ENCODE measurements at places on chromosomes 2 and 18. TPM values are rescaled to one million over a fixed set of nuclear protein-coding genes. Genes with fewer than 3 reads are reported as not detected.

The TOGARAM2 gene
- total RNA-seq, result 1.5 TPM

DNA sequence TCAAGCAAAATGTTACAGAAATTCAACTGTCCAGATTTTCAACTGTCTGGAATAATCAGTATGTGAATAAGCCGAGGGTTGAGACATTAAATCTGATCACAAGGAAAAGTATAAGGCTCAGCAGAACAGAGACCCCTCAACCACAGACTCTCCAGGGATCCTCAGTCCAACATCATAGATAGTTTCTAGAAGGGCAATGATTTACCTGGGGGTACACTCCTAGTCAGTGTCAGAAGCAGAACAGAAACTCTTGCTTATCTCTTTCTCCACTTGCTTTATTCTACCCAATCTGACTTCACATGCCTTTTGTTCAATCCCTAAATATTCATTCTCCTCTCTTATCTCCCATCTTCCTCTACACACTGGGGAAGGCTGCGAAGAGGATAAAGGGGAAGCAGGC, 36.4 kb downstream of the ICOS start:
- DNase-seq, result no peak

- DNase-seq, result no peak
Measured at GRCh38 chr2:55431982-55432627, 12.4 kb upstream of the CCDC88A start.

- no peak for DNase-seq
Measured at GRCh38 chr18:27214831-27215230, 29.7 kb upstream of the CHST9 start.

DNA sequence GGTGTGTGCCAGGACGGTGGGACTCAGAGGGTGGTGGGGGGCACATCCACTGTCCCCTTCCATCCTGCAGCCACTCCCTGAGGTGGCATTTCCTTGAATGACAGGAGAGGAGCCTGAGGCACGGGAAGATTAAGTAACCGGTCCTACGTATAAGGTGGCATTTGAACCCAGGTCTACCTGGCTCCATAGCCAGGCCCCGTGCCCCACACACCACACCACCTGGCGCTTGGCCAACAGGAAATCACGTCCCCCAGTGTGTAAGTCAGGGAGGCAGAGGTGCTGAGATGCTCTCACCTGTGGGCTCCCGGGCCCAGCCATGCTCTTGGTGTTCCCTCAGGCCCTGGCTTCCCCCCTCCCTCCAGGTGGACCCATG, 53.7 kb downstream of the HPCAL1 start:
- DNase-seq, result no peak

DNA sequence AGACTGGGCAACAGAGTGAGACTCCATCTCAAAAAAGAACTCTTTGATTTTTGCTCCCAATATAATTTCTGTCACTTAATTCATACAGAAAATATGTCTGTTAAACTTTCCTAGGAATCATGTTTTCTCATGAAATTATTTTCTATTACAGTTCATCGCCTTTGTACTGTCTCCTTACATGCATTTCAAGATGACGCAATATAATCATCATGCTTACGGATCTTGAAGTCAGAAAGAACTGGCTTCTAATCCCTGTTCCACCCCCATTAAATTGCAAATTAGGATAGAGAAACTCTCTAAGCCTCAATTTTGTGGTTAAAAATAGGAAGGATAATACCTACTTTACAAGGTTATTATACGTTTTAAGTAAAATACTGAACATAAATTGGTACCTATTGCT, 467.6 kb upstream of the SMIM21 start:
- no peak for DNase-seq

All from uterus (tissue), 4 donors.